ENCODE measurements at places on chromosomes 6 and 20.

- DNase-seq = no peak
Observed at GRCh38 chr20:63377256-63377941, 16.2 kb upstream of the CHRNA4 start.

- no peak for DNase-seq
Observed at GRCh38 chr20:54184904-54185626, 11.3 kb upstream of the CYP24A1 start.

GRCh38 chr6:155985660-155986138 lies 530.1 kb upstream of the NOX3 start:
- DNase-seq = no peak

GRCh38 chr6:4777394-4777935 lies 1.3 kb downstream of the CDYL start:
- DNase-seq = no peak

- DNase-seq = no peak
Observed at GRCh38 chr6:68114463-68115047, 520.5 kb upstream of the ADGRB3 start.

GRCh38 chr6:46491201-46491627 lies at the start of gene RCAN2:
TSS of gene RCAN2 (minus strand) at chr6:46491449.
- peak; percentile 34 for DNase-seq

- DNase-seq = no peak
Observed at GRCh38 chr6:106569428-106569827, 59.9 kb downstream of the RTN4IP1 start.

GRCh38 chr6:163355426-163355991 lies 59.0 kb upstream of the QKI start:
- DNase-seq = no peak

- no peak for DNase-seq
Observed at GRCh38 chr6:3814539-3814938, 34.6 kb upstream of the FAM50B start.

DNA sequence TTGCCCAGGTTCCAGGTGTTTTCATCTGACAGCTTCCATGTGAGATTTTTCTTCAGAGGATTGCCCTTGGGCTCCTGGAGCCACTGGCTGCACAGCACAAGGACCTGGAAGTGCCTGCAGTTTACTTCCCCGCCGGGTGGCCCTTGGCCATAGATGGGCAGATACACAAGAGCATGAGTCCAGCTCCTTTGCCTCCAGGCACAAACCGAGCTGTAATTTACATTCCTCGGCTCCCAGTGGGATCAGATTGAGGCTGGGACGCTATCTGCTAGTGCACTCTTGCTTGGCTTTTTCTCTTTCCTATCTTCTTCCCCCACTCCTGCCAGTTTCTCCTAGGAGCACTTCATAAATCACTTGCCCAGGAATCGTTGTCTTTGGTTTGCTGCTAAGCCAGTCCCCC lies 85.4 kb upstream of the RALY start:
- DNase-seq = no peak

GRCh38 chr6:92052513-92052912 lies 1366.8 kb downstream of the EPHA7 start:
- DNase-seq = no peak

DNA sequence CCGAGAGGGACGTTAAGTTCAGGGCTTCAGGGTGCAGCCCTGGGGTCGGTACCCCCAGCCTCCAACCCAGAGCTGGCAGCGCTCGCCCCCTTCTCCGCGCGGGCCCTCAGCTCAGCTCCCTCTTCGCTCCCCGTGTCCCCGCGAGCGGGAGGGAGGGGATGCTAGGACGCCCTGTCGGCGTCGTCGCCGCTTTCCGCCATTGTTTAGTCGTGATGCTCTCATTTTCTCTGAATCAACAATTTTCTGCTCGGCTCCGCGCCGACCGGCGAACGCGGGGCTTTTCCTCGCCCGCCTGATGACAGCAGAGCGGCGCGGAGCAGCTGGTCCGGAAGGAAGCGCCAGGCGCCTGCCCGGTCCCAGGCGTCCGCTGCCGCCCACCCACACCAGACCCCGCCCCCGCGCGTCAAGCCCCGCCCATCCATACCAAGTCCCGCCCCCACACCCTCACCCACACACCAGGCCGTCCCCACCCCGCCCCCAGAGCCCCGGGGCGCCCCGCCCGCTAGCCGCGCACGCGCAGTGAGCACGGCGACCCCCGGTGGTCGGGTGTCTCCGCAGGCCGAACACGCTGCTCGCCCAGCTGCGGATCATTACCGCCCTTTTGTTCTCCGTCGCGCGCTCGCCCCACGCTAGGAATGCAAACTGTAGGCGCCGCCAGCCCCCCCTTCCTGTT lies 50.1 kb upstream of the SLC32A1 start:
- DNase-seq = peak; percentile 54

GRCh38 chr6:4066029-4066755 lies 12.7 kb downstream of the FAM217A start:
- no peak for DNase-seq

DNA sequence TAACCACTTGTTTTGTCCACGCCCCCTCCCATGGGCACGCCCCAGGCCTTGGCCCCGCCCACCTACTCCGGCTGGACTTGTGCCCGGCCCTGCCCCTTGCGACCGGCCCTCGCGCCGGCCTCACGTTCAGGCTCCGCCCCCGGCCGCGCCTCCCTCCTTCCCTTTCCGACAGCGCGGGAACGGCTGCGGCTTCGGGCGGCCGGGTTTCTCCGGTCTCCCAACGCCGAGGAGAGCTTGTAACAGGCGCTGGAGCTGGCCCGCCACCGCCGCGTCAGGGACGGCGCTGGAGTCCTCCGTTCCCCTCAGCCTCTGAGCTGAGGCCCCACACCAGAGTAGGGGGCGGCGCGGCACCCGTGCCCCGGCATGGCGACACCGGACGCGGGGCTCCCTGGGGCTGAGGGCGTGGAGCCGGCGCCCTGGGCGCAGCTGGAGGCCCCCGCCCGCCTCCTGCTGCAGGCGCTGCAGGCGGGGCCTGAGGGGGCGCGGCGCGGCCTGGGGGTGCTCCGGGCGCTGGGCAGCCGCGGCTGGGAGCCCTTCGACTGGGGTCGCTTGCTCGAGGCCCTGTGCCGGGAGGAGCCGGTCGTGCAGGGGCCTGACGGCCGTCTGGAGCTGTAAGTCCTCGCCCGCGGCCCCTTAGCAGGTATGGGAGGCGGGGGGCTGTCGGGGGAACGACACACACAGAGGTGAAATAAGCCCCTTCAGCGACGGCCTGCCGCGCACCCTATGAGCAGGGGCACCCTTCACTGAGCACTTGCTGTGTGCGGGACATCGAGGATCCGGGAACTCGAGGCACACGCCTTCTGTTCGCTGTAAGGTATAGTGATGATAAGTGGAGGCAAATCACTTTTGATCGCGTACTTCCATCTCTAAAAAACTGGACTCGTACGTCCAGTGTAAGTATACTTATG lies at the start of gene FANCE:
FANCE (plus strand) TSS at position 156 of the 908 bp plus-strand sequence; CDS start at position 364, 208 bp downstream.
- peak; percentile 80 for DNase-seq

DNA sequence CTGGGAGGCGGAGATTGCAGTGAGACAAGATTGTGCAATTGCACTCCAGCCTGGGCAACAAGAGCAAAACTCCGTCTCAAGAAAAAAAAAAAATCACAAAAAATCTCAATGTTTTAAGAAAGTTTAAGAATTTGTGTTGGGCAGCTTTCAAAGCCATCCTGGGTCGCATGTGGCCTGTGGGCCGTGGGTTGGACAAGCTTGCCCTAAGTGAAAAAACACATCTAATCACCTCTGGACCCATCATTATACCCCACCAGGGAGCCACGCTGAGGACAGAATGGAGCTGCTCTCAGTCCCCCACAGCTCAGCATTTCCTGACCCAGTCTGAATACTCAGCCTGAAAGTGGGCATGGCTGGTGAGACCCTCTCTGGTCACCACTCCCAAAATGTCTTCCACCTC lies 129.3 kb downstream of the PRND start:
- no peak for DNase-seq

- DNase-seq = no peak
Observed at GRCh38 chr20:25544734-25545133, 40.6 kb downstream of the NINL start.

GRCh38 chr6:40171343-40171742 lies 237.1 kb upstream of the MOCS1 start:
- DNase-seq = no peak

DNA sequence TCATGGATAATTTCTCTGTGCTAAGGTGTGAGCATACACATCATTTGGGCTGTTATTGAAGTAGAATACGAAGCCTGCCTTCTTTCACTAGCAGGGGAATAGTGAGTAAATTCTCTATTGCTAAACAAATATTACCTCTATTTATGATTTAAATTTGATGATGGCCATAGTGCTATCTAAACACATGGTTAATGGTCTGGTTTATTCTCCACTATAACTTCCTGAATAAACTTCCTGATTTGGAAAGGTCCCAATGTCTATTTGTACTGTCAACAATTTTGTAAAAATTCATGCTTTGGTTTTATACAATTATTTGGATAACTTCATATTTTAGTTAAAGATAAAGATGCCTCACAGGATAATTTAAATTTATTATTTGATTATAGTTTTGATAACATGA lies 400.8 kb downstream of the ARHGAP18 start:
- no peak for DNase-seq

DNA sequence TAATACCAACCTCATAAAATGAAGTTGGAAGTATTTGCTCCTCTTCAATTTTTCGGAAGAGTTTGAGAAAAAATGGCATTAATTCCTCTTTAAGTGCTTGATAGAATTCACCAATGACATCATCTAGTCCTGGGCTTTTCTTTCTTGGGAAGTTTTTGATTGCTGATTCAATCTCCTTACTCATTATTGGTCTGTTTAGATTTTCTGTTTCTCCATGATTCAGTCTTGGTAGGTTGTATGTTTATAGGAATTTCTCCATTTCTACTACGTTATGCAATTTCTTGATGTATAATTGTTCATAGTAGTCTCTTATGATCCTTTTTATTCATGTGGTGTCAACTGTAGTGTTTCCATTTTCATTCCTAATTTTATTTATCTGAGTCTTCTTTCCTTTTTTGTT lies 176.9 kb upstream of the PRND start:
- DNase-seq = no peak

DNA sequence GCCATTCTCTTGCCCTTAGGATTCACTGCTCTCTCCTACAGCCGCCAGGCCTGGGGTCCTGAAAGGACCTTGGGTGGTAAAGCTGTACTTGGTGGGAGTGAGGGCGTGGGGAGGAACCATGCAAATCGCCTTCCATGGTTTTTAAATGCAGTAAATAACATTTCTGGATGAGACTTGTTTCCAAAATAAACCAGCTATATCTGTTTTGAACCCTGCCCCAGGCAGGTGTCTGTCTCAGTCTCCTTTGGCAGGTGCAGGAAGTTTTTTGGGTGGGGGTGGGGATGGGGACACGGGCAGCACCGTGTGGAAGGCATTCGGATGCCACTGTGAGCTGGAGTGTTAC lies 14.3 kb downstream of the ITPA start:
- DNase-seq = no peak

- no peak for DNase-seq
Observed at GRCh38 chr6:113696960-113697359, 160.2 kb upstream of the MARCKS start.

DNA sequence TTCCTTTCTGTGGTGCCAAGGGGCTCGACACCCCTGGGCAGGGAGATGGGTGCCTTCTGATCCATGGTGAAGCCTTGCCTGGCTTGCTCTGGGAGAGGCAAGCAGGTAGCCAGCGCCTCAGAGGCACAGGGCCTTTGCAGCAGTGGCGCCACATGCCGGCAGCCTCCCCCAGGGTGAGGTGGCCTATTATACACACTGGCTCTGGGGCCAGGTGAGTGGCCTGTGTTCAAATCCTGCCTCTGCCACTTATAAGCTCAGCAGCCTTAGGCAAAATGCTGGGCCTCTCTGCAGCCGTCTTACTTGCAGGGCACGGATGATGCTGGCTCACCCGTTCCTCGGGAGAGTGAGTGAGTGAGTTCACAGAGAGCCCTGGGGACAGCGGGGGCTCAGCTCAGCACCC lies 176.9 kb downstream of the TFAP2C start:
- no peak for DNase-seq

- DNase-seq = no peak
Observed at GRCh38 chr6:169571123-169571962, 130.5 kb downstream of the WDR27 start.

- DNase-seq = no peak
Observed at GRCh38 chr6:89209457-89209856, 7.7 kb downstream of the GABRR1 start.

- no peak for DNase-seq
Observed at GRCh38 chr6:159487636-159488035, 205.4 kb downstream of the SOD2 start.

DNA sequence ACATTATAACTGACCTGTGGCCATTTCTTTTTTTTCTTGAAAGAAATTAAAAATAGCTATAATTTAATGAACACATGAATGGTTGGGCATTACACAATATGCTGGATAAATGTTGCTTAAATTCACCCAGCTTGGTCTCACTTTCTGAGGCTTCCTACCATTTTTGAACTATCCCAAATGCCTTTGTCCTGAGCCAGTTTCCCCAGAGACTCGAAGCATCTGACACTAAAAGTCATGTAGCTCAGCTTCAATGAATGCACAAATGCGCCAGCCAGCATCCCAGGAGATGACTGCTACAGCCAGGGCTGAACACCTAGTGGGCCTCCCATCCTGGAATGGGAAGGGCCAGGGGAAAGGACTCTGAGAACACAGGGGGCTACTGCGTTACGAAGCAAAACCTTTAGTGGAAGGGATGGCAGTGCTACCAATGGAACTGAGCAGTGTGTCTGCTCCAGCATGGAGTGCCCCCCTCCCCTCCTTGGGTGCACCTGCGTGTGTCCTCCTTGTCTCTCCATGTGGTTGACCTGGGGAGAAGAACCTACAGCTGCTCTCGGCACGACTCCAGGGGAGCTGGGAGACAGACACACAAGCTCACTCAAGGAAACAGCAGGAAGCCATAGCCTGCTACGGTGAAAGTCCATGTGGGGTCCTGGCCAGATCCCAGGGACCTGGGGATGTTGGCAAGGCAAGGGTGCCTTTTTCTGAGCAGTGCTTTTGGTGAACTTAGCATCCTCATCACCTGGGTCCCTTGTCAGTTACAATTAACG lies 60.9 kb downstream of the IRF4 start:
- no peak for DNase-seq

- DNase-seq = no peak
Observed at GRCh38 chr6:44272999-44273566, 2.8 kb downstream of the TMEM151B start.

DNA sequence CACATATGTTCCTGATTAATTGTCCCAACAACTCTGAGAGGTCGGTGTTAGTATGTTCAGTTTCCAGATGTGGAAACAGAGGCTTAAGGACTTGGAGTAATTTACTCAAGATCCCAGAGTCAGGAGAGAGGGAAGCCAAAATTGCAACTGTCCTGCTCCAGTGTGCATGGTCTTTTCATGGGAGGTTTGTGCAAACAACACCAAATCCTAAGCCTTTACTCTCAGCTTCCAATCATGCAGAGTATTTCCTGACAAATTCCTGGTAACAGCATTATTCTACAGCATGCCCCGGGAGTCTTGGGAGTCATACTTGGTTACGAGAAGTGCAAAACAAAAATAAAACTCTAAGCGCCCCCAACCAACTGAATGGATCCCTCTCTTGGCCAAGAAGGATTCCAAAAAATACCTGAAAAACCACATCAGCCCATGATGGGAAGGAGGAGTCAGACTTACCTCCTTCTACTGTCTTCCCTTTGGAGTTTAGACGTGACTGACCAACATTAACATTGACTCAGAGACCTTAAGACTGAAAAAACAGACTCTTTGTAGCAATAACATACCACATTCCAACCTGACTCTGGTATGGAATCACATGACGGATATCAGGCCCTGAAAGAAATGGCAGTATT lies 30.8 kb upstream of the PPP1R3G start:
- no peak for DNase-seq

GRCh38 chr6:16973545-16974386 lies 128.1 kb upstream of the STMND1 start:
- DNase-seq = no peak
